ENCODE measurements at places on chromosomes 1 and 21. TPM values are rescaled to one million over a fixed set of nuclear protein-coding genes. Genes with fewer than 3 reads are reported as not detected.
A peak's percentile ranks its signal among the peaks of the same experiment; 100 is the strongest.

GRCh38 chr1:93571623-93572310, 109.9 kb downstream of the BCAR3 start:
- no peak for DNase-seq

- no peak for DNase-seq
Observed at GRCh38 chr1:88293691-88294190, 390.3 kb upstream of the PKN2 start.

- DNase-seq = no peak
Observed at GRCh38 chr1:219189021-219189824, 15.5 kb downstream of the LYPLAL1 start.

GRCh38 chr1:155717041-155717440, 28.1 kb downstream of the DAP3 start:
- no peak for DNase-seq

- DNase-seq = no peak
Observed at GRCh38 chr1:36728051-36728450, 245.3 kb upstream of the CSF3R start.

GRCh38 chr1:200660719-200661118, 9.0 kb downstream of the DDX59 start:
- DNase-seq = no peak

DNA sequence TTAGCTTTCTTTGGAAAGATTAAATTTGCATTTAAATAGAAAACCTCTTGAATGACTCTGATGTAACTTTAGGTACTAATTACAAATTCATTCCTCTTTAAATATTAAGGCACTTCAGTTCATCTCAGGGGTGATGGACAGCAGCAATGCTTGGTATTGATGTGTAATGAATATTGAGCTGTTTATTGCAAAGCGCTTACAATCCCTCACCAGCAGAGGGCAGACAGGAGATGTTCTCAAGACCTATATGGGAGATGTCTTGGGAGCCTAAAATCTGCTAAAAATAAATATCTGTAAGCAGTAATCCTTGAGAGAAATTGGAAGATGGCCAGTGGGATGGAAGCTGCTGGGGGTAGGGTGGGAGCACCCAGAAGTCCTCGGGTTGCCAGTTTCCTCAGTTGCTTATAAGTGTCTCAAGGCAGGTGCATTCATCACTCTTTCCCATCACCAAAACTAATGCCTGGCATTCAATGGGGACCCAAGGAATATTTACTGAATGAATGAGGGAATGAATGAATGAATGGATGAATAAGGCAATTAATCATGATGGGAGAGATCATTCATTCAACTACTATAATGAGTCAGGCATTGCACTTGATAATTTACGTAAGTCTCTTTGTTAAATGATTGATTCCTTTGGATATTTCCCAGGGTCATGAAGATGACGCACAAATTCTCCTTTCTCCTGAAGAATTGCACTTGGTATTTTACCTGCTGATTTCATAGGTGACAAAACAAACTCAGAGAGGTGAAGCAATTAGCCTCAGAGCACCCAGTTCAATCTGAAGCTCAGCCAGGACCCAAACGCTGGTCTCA, 2.3 kb downstream of the KLHDC8A start:
- peak; percentile 48 for DNase-seq

DNA sequence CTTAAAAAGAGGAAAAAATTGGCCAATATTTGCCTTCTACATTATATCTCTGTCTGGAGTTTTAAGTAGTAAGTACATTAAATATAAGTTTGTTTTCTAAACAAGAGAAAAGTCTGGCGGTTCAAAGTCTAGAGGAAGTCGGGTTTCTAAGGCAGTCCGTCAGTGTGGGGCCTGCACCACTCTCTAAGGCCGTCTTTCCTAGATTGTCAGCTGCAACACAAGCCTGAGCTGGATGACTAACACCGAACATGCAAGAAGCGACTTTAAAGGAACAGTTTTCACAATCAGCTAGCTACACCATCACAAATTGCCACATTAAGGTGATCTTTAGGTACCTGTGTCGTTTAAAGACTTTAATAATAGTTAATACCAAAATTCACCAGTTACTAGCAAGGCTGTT, 19.6 kb downstream of the CCSAP start:
- DNase-seq = no peak

- no peak for DNase-seq
Observed at GRCh38 chr1:20682571-20683236, 21.5 kb upstream of the DDOST start.

DNA sequence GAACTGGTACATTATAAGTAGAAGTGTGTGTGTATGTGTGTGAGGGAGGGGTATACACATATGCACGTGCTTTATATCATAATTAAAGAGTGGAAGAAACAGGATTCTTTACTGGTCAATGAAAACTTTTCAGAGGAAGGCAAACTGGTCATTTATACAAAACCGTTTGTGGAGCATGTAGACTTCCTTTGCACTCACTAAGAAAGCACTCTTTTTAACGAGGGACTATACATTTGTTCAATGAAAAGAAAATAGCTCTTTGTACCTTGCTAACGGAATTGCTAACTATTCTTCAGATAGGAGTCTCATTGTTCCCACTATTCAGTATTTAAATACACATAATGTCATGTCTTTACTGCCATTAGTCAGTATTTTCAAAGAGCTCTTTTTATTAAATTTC, 219.3 kb downstream of the ST6GALNAC3 start:
- DNase-seq = no peak

Gene LGALS8
- 41.4 TPM for total RNA-seq

Gene FAM72D
- total RNA-seq = 2.7 TPM

Gene AMY1C
- total RNA-seq = not detected

All from foreskin keratinocyte (primary cell).